ENCODE measurements at places on chromosomes 5 and 9. TPM values are rescaled to one million over a fixed set of nuclear protein-coding genes. Genes with fewer than 3 reads are reported as not detected.

Gene SV2C
- 0.60 TPM for total RNA-seq

Gene RORB
- total RNA-seq: 3.0 TPM

Gene CCIN
- not detected for total RNA-seq

- no peak for DNase-seq
Measured at GRCh38 chr9:34254141-34254913, 74.7 kb downstream of the KIF24 start.

GRCh38 chr5:173247041-173247440 is 12.0 kb upstream of the NKX2-5 start:
- DNase-seq: no peak

- DNase-seq: no peak
Measured at GRCh38 chr5:81881595-81881994, 90.2 kb upstream of the ATG10 start.

GRCh38 chr9:86705490-86705889 is 241.8 kb downstream of the GAS1 start:
- DNase-seq: no peak

- peak; percentile 74 for DNase-seq
Measured at GRCh38 chr9:3732077-3733038, 206.6 kb upstream of the RFX3 start.

GRCh38 chr5:91424638-91425436 is 41.7 kb upstream of the ARRDC3 start:
- no peak for DNase-seq

All from ureter (tissue), 1 donor.